ENCODE measurements at places on chromosomes 4 and X.

GRCh38 chr4:16125571-16126445 lies 42.0 kb upstream of the PROM1 start:
- no peak for DNase-seq

DNA sequence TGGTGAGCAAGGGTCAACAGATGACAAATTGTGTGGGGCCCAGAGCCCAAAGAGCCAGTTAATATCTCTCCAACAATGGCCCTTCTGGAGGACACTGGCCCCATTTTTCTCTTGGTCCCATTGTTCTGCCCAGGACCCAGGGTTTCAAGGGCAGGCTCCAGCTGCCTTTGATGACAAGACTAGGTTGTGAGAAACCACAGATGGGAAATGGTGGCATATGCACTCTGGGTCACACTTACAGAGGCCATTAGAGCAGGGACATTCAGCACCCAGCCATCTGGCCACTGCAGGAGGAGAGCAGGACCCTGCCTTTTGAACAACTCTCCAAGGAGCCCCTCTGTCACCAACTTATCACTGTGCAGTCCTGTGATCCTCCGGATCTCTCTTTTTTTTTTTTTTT lies 49.7 kb upstream of the KIAA1210 start:
- no peak for DNase-seq

GRCh38 chr4:141912831-141913230 lies 276.4 kb downstream of the IL15 start:
- DNase-seq: no peak

- DNase-seq: no peak
These were observed 14.4 kb upstream of the SEPSECS start for GRCh38 chr4:25174674-25175073.

- no peak for DNase-seq
These were observed 5.3 kb downstream of the FGF5 start for GRCh38 chr4:80271801-80272200.

DNA sequence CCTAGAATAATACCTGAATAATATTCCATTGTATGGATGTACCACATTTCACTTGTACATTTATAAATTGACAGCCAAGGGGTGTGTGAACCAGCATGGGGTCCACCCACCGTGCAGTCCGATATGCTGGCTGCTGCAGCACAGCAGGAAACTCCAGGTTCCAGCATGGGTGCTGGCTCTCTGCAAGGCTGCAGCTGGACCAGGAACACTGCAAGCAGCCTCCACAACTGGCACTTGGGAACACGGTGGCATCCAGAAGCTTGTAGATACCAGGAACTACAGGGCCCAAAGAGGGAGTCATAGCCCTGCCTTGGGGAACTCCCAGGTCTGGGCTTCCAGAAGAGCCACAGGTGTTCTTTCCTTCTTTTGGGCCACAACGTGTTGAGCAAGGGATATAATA lies 91.2 kb downstream of the NXF2 start:
- DNase-seq: no peak

GRCh38 chrX:111262086-111262485 lies 8.2 kb downstream of the CAPN6 start:
- no peak for DNase-seq

GRCh38 chr4:155608225-155608885 lies 58.3 kb upstream of the GUCY1A1 start:
- DNase-seq: no peak

GRCh38 chr4:79872738-79873137 lies 200.3 kb downstream of the ANTXR2 start:
- no peak for DNase-seq

DNA sequence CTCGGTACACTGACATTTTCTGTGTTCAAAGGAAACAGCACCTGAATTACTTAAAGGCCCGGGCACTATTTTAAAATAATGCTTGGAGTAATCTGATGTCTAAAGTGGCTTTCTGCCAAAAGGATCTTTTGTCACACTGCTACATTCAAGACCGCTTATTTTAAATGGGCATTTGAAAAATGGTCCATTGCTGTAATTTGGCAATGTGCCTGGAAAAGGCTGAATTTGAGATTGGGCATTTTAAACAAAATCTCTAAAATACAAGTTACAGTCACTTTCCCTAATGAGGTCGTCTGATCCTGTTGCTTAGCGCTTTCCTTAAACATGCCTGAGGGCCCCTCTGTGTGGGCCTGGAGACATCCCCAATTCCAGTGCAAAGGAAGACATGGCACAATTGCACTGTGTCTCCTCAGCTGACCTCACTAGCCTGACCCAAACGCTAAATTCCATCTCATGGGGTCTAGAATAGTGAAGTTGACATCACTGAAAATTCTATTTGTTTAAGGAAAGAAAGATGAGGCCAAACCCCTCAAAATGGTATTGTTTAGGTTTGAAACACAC lies 214.2 kb downstream of the GPC3 start:
- no peak for DNase-seq

DNA sequence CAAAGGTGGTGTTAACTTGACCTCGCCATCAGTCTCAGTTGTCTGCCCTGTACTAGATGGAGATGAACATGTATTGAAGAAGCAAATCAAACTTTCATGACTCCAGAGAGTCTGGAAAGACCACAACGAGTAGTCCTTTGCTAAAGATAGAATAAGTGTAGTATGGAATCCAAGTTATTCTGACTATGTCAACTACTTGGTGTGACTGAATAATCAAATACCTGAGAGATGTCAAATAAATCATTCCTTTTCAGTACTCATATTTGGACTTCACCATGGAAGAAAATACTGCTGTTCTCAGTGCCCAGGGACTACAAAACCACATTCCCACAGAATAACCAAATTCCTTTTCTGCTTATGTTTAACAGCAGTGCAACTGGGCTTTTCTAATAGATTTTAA lies 161.2 kb upstream of the SPRY1 start:
- no peak for DNase-seq

DNA sequence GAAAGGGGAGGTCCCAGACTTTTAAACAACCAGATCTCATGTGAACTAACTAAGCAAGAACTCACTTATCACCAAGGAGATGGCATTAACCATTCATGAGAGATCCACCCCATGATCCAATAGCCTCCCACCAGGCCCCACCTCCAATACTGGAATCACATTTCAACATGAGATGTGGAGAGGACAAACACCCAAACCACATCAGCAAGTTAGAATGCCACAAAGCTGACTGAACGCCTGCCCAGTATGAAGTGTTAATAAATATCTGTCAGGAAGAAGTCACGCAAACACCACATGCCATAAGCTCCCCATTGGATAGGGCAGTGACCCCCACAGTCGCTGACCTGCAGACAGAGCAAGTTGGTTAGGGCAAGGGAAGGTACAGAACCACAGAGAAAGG lies 14.3 kb downstream of the SLC10A6 start:
- DNase-seq: no peak
